NCI-H226 (cell line): ENCODE measurements at places on chromosomes 5 and 9.
A peak's percentile ranks its signal among the peaks of the same experiment; 100 is the strongest.

GRCh38 chr5:65037831-65038815 is 269.4 kb downstream of the CWC27 start:
- DNase-seq: no peak

DNA sequence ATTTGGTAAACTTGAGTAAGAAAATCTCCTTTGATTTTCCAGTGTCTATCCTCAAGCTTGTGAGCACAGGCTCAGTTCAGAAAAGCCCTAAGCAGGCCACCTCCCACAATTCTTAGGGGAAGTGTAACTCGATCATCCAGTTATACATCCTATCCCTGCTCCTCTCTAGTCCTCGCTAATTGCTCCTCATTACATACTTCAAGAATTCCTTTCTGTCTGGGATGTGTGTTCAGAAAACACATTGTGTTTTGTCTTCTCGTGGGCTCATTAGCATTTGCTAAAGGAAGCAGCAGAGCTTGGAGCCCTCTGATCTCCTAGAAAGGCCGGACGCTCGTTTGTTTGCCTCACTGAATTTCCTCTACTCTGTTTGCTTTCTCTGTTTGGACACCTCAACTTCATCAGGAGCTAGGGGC is 268.2 kb upstream of the RFX3 start:
- DNase-seq: no peak

- no peak for DNase-seq
These were observed 144.8 kb downstream of the ST8SIA4 start for GRCh38 chr5:100758306-100758705.

GRCh38 chr9:124428751-124429529 is 13.7 kb upstream of the PSMB7 start:
- no peak for DNase-seq

DNA sequence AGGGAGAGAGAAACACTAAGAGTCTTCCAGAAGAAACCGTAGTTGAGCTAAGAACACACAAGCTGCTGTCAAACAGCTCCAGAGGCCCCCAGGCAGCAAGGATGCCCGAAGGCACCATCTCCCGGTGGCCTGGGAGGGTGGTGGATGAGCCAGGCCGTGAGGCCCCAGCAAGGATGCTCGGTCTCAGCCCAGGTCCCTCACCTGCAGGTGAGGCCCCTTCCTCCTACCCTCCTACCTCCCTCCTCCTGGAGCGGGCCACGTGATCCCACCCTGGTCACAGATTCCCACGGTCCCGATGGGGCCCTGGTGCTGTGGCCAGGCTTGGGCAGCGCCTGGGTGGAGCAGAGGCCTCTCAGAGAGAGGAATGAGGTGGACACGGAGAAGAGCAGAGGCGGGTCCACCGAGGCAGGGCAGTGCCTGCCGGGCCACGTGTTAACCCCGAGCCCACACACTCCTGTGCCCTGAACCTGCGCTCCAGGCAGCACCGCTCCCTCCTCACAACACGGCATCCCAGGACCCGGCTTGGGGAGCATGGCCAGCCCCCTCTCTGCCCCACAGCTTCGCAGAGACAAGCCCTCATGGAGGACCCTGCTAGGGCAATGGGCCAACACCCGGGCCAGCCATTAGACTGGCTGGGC is 95.4 kb upstream of the SARDH start:
- DNase-seq: no peak

DNA sequence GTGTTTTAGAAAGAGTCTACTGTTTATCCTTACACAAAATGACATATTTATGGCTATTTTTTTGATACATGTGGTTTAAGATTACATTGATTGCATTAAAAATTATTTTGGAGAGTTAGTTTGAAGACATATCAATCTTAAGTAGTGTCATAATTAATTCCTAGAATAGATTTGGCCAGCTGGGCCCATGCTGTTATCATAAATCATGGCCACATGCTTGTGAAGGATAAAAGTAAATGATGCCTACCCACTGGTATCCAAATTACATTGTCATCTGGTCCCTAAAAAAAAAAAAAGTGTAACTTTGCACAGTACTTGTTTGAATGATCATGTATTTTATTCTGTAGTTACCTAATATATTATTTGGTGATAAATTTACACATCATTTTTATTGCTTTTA is 96.9 kb downstream of the PARP8 start:
- DNase-seq: no peak

GRCh38 chr5:77635917-77636640 is 2.4 kb downstream of the OTP start:
- DNase-seq: no peak

GRCh38 chr9:91949946-91950664 is at the start of gene ROR2:
Gene ROR2 (minus strand): TSS chr9:91950228.
- peak; percentile 72 for DNase-seq

DNA sequence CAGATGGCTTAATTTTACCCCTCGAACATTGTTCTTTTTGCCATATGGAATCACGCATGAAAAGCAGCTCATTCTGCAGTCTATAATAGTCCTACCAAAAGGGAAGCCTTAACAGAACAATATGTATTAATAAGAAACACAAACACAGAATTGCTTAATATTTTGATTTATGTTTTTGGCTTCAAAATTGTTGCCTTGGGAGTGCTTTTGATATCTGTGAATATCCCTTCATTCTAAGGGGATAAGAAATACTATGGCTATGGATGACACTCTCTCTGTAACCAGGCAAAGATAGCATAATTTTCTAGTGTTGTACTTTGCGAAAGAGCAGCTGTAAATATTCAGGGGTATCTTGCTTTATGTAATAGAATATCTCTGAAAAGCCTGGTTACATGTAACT is 26.3 kb upstream of the CFAP95 start:
- no peak for DNase-seq

- no peak for DNase-seq
These were observed 58.0 kb downstream of the RNF38 start for GRCh38 chr9:36341936-36342577.

- DNase-seq: no peak
These were observed 77.0 kb upstream of the PITX1 start for GRCh38 chr5:135110785-135111596.

DNA sequence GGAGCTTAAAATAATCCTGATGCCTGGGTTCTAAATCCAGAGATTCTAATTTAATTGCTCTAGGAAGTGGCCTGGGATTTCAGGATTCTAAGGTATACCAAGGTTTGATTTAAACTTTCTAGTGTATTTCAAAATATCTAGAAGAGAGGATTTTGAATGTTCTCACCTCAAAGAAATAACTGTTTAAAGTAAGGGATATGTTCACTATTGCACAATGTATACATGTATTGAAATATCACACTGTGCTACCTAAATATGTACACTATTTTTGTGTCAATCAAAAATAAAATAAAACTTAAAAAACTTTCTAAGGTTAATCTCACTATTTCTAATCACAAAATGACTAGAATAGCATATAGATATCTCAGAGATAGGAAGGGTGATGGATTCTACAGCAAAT is 34.0 kb downstream of the TNFSF8 start:
- DNase-seq: no peak

DNA sequence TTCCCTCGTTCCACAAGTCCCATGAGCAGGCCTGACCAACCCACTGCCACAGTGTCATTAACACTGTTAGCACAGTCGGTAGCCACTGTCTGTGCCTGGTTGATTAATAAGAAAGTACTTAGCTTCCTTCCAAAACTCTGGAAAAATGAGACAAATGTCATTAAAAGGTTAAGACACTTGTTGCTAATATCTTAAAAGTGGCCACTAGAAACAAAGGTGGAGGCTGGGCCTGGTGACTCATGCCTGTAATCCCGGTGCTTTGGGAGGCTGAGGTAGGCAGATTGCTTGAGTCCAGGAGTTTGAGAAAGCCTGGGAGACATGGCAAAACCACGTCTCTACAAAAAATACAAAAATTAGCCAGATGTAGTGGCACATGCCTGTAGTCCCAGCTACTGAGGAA is 194.0 kb downstream of the PDZD2 start:
- DNase-seq: peak; percentile 47

- DNase-seq: peak; percentile 75
These were observed 15.3 kb upstream of the MSANTD3 start for GRCh38 chr9:100411472-100412283.

DNA sequence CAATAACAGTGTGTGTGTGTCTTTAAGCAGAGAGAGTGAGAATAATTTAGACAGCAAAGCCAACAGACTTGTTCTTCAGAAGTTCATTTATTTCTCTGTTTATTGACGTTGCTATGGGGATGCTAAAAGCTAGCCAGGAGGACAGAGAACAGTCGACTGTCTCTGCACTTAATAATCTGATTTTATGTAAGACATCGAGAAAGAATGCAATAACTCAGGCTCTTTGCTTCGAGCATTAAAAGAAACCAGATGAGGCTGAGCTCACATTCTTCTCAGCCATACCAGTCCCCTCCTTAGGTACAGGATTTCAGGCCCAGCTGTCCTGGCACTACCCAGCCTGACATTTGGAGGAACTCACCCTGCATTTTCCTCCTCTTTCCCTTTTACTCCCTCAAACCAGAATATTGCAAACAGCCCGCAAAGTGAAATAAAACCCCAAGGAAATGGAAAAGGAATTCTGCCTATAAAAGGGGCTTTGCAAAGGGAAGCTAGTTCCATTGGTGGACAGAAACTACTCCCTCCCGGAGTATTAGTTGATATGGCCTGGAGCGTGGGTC is 44.5 kb upstream of the DPYSL3 start:
- no peak for DNase-seq

- peak; percentile 83 for DNase-seq
These were observed 49.6 kb downstream of the ANKRD55 start for GRCh38 chr5:56183506-56183905.

GRCh38 chr9:68705531-68706362 is 707 bp downstream of the PIP5K1B start:
- DNase-seq: no peak

DNA sequence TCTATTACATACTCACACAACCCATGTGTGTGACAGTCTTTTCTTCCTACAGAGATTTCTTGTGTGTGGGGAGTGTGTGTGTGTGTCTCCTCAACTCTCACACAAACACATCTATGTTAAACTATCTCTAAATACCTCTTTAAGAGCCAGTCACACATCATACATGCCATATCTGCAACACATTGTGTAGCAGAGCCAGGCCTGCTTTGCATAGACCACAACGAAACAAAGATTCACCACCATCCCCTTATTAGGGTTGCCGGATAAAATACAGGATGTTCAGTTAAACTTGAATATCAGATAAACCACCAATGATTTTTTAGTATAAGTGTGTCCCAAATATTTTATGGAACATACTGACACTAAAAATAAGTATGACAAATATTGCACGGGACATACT is 2.3 kb downstream of the FAM170A start:
- DNase-seq: no peak
